ENCODE measurements at places on chromosomes 3 and 15. TPM values are rescaled to one million over a fixed set of nuclear protein-coding genes. Genes with fewer than 3 reads are reported as not detected.

- DNase-seq: peak; percentile 47
Measured at GRCh38 chr3:126523745-126524428, at the start of gene CHST13. Gene CHST13 (plus strand): TSS chr3:126524155. CDS start chr3:126524333, 178 bp downstream.

Gene PPP1R14D
- not detected for total RNA-seq

Gene ROPN1
- total RNA-seq: not detected

Gene ZNF660
- total RNA-seq: 29.8 TPM

All from neural crest cell (in vitro differentiated cells).